ENCODE measurements at places on chromosomes 11 and 22.

GRCh38 chr11:85180528-85180927 lies 446.6 kb downstream of the DLG2 start:
- no peak for DNase-seq

GRCh38 chr11:133945087-133945974 lies 11.4 kb downstream of the IGSF9B start:
- DNase-seq, result peak; percentile 93

DNA sequence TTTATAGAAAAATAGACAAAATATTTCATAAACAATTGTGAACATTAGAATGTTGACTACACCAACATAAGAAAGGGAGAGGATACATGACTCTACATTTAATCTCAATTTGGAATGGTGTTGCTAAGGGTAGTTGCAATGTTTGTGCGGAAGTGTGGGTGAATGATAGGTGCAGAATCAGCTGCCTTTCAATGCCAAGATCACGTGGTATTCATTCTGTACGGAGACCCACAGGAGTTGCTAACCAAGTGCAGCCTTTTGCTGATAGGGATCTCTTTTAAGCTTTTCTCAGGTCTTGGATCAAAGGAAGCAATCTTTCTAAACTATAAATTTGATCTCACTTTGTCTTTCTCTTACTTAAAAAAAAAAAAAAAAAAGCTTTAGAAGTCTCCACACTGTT lies 29.8 kb upstream of the CTSC start:
- no peak for DNase-seq

DNA sequence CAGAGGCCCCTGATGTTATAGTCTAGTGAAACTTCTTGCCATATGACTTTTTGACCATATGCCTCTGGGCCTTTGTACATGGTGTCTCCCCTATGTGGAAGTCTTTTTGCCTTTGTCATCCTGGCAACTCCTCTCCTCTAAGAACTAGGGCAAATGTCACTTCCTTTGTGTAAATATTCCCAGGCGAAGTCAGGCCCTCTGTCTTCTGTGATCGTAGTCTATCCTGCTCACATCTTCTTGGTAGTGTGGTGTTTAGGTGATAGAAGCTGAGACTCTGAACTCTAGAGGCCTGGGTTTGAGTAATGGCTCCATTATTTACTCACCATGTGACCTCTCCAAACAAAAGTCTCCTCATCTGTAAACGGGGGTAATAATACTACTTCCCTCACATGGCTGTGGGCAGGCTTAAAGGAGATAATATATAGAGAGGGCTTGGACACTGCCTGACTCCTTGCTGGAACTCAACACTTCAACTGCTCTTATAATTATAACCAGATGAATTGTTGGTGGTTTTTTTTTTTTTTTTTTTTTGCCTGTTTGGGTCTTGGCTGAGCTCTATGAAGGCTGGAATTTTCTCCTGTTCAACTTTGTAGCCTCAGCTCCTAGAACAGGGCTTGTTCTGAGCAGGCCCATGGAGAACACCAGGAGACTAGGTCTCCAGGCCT lies 43.8 kb downstream of the INSC start:
- DNase-seq, result no peak

DNA sequence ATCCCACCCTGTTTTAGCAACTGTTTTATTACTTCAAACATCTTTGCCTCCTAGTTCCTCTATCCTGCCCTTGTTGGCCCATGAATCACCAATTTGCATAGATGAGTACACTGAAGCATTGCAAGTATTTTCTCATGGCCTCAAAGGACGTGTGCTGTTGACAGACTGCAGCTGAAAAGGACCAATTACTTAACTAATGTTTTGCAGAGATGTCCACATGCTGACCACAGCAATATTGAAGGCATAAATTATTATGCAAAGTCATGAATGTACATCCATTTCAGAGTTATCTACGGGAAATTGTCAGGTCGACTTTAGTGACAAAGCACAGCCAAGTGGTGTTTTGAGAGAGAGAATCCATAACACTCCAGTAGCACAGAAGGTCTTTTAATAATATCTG lies 64.8 kb downstream of the CADM1 start:
- no peak for DNase-seq

DNA sequence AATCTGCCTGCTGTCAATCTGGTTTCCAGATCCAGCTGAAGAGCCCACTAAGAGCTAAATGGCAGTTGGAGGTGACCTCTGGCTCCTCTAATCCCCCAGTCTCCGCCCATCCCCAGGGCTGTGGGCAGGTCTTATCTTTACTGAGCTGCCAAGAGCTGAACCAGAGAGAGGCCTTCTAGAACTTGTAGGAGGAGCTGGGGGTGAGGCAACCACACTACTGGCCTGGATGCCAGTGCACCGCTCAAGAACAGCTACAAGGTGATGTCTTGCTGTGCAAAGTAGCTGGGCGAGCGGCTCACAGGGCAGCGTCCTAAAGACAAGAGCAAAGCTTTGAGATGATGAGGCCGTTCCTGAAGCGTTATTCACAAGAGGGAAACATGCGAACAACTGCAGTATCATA lies 374.6 kb downstream of the CTTN start:
- DNase-seq, result no peak

- DNase-seq, result no peak
These were observed 326.0 kb downstream of the CASP12 start for GRCh38 chr11:104572279-104572678.

GRCh38 chr11:73660497-73661034 lies 14.2 kb downstream of the PLEKHB1 start:
- no peak for DNase-seq

DNA sequence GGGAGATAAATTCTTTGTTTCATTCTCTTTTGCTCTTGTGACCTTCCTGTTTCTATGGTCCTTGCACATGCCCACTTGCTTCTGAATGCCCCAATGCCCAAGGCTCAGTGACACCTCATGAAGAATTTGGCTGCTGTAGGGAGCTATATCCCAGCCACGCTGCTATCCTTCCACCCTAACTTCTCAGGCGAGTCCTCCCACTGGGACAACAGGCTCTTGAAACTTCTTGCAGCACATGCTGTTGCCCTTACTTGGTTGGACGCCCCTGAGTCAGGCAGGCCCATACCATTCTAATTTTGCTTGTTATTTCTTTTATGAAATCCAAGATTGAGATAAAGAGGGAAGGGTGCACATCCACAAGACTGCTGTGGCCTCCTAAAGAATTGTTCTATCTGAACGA lies 57.6 kb upstream of the BLID start:
- no peak for DNase-seq

- DNase-seq, result no peak
These were observed 63.3 kb upstream of the ME3 start for GRCh38 chr11:86735451-86736290.

DNA sequence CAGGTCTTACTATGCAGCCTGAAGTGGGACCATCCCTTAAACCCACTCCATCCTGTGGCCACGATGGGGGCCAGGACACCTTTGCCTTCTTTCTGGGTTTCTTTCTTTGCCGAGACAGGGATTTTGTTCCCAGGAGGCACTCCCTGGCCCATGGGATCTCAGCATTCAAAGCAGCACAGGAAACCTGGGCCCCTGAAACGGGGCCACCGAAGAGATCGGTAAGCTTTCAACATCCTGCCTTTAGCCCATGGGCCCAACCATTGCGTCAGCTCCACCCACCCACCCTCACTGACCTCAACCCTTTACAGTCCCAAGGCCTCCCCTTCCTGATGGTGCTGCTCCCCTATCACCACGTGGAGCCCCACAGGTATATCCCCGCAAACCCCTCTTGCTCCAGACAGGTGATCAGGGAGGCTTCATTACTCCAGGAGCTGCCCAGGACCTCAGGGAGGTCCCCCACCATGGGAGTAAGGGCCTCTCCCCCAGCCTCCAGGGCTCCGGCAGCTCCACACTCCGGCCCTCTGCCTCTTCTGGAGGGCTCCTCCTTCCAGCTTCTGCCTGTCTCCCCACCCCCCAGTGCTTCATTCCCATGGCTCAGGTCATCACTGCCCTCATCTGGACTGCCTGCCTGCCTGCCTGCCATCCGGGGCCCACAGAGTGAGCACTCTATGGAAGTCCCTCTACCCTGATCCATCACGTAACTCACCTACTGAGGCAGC lies 42.0 kb upstream of the TUB start:
- no peak for DNase-seq

- DNase-seq, result no peak
These were observed 179.9 kb upstream of the C11orf87 start for GRCh38 chr11:109241988-109242536.

- DNase-seq, result no peak
These were observed 37.8 kb downstream of the ARRB1 start for GRCh38 chr11:75313513-75314272.

GRCh38 chr11:115456019-115456418 lies 48.2 kb downstream of the CADM1 start:
- DNase-seq, result no peak

DNA sequence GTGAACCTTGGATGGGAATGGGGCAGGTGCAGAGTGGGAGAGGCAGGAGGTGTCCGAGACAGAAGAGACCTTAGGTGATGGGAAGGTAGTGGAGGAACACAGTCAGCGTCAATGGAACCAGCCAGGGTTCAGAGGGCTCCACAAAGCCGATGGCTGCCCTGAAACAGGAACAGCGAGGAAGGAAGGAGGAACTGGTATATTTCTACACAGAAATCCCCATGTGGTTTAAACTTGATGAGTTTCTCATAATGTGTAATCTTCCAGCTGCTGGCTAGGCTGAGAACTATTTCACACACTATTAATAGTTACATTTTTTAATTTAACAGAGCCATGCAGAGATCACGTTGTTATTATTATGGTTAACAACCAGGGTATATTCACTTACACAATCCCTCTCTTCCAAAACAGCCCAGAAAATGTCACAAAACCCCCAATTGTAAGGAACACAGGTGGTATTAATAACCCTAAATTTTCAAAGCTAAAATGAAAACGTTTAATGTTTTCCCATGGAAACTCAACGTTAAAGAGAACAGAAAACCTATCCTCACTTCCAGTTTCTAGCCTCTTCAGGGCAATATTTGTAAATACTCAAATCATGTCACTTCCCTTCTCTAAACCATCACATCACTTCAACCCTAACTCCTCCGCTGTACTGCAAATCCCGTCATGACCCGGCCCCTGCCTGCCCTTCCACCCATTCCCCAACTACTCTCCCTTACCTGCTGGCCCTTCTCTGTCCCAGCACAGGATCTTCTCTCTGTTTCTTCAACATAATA lies 74.5 kb upstream of the ARFGAP3 start:
- no peak for DNase-seq

DNA sequence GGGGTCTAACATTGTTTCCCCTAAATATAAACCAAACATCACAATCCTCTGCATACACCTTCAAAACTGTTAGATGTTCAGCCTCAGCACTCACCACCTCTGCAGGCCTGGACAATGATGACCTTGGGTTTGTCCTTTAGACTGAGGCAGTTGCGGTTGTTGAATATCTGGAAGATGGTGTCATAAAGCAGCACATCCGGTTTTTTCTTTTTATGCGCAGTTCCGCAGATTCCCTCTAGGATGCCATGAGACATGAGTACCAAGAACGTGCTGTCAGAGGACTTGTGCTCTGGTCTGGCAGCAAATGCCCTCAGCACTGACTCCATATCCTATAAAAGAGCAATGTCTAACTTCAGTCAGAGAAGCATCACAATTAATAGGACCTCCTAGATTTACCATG lies 22.8 kb downstream of the CASP5 start:
- DNase-seq, result no peak

GRCh38 chr22:46363611-46364321 lies 28.3 kb downstream of the TRMU start:
- DNase-seq, result no peak

GRCh38 chr11:22976146-22976545 lies 115.9 kb upstream of the CCDC179 start:
- DNase-seq, result peak; percentile 22

DNA sequence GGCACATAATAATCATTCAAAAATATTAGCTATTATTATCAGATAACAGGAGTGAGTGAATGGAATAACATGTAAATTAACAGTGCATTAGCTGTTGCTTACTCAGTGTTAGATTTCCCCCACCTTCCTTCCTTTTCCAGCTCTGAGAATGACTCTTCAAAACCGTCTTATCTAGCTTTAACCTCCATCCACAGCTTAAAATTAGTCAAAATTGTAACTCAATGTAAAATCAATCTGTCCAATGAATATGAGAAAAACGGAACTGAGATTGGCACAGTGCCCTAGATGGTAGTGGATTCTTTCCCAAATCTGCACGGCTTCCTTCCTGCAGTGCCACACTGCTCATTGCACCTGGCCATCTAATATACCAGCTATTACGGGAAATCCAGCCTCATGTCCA lies 156.8 kb upstream of the BDNF start:
- DNase-seq, result no peak

GRCh38 chr11:75345455-75346160 lies 5.9 kb downstream of the ARRB1 start:
- no peak for DNase-seq

DNA sequence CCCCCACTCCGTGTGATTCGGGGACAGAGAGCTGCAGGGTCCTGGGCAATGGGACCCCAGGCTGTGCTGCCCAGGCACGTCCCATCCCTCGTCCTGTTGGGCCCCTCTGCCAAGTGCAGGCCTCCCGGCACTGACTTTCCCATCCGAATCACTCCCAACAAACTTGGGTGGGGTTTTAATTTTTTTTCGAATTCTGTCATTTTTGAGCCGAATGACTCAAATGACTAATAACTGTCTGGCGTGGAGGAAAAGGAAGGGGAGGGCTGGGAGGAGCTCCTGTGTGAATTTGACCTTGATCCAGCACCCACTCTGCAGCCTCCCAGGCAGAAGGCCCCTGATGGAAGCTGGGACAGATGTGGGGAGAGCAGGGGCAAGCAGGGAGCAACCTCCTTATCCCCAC lies 1173.2 kb downstream of the BRD1 start:
- no peak for DNase-seq

DNA sequence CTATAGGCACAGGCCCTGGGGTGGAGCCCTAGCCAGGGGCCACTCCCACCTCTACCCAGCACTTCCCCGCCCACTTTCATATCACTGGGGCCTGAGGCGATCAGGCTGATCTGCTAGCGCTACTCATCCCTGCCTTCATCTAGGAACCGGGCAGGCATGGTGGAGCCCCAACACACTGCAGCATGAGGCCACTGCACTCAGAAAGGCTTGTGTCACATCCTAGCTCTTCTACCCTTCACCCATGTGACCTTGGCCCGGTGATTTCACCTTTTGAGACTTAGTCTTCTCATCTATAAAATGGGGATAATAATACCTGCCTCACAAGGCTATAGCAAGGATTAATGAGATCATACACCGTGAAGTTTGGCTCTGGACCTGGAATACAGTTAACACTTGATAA lies 18.1 kb upstream of the GDPD5 start:
- no peak for DNase-seq

DNA sequence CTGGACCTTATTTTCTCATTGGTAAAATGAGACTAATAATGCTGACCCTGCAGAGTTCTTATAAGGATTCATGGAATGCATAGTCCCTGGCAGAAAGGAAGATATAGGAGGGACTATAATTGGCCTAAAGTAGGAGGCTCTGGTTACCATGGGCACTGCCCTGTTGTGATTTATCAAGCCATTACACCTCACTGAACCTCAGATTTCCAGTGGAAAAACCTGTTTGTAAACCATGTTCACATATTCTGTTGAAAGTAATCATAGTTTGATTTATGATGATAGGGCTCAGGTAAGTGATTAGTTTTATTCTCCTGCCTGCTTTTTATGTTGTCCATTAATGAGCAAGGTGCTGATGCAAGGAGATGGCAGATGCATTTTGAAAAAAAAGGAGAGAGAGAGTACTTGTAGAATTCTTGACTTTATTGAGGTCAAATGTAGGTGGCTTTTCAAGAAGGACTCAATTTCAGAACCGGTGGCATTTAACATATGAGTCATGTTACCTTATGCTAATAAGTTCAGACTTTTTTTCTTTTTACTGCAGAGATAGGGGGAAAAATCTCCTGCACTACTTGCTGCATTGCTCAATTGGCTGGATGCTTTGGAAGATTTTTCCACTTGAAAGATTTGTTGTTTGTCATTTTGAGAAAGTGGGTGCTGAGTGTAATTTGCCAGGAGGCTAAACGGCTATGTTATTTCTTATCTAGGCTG lies 14.6 kb downstream of the NF2 start:
- DNase-seq, result no peak
